ENCODE measurements at places on chromosomes 2 and 18.

GRCh38 chr2:201517094-201517493 is 65.6 kb downstream of the STRADB start:
- DNase-seq = peak; percentile 40

DNA sequence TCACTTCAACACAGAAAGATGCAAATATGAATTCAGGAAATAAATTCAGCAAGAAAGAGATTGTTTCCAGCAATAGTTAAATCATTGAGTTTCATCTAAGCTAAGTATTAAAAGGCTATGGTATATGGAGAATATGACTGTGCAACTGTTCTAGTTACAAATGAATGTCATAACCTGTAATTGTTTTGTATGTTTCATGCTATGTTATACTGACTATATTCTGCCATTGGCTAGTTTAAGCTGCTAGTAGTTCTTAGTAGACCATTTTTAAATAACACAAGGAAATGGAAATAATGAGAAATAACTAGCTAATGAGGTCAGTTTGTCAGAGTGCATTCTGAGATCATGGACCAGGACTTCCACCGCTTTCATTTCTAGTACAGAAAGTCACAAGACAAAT is 1154.9 kb upstream of the TMEFF2 start:
- DNase-seq = no peak

DNA sequence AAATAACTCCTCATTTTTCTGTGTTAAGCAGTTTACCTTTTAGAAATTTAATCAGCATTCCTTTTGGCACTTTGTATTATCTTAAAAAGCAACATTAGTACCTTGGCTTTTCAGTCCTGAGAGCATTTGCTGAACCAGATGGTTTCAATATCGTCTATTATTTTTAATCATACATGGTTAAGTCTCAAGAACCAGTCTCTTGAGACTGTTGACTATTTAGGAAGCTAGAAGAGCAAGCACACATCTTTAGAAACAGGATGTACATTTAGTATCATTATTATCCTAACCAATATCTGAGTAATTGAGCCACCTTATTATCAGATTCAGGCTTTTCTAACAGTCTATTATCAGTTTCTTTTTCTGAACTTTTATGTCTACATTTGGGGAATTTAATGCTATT is 28.2 kb upstream of the ZEB2 start:
- no peak for DNase-seq

GRCh38 chr2:20355131-20355530 is 4.5 kb upstream of the PUM2 start:
- no peak for DNase-seq

DNA sequence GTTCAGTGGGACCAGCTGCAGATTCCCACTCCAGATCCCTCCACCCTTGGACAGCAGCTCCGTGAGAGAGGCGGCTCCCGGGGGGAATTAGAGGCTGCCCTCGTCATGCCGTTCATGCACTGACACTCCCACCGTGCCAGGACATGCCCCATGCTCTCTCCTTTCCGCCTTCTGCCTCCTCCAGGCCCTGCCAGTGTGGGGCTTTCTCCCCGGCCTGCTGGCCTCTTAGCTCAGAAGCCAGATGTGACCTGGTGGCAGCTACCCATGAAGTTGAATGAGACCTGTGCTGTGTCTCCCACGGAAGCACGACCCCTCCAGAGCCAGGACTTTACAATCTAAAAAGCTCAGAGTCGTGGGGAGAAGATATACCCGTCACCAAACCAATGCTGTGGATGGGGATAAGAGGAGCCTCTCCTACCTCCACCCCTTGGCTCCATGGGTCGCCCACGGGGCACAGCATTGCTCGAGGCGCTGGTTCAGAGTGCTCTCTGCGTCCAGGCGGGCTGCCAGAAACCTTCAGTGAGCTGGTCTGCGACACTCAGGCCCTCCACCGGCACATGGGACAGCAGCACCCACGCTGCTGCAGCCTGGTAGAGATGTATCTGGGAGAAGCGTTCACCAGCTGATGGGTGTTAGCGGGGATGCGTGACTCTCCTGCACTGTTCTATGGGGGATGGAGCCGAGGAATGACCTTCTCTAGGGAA is 111.0 kb upstream of the GPC1 start:
- no peak for DNase-seq

All from trophoblast cell (in vitro differentiated cells and primary cell).